ENCODE measurements at places on chromosomes 16 and 17.

DNA sequence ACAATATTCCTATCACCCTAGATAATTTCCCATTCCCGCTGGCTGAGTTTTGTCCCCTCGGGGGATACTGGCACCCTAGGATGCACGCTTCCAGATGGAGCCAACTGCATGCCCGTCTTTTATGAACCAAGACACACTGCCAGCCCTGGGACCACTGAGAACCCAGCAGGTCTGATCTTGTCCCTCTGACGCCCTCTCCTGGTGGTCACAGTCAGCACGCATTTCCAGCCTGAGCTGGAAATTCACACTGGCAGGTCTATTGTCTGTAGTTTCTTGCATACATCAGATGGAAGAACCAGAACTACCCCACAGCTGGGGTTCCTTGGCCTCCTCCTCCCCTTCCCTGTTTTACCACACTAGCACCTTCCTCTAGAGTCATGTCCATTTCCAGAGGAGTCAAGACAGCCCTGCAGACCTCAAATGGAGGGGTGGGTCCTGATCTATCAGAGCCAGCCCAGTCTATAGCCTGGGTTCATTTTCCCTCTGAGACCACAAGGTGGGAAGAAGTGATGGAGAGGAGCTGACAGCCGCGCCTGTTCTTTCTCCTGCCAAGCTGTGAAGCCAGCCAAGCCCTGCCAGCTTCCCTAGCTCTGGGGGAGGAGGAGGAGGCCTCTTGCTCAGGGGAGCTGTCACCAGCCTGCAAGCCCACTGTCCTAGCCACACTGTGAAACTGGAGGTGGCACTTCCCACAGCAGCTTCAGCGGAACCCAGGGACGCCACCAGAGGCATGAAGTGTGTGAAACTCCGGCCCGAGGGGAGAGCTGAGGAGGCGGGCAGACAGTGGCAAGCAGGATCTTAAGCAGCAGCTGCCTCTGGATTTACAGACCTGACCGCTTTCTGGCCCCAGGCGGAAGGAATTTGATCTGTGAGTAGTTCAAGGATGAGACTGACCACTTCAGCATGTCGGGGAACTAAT, 29.3 kb downstream of the MXRA7 start:
- peak; percentile 69 for DNase-seq

- peak; percentile 42 for DNase-seq
Observed at GRCh38 chr17:76585649-76586593, at the start of gene ST6GALNAC2. ST6GALNAC2 (minus strand) TSS chr17:76585860; CDS start chr17:76585808, 52 bp downstream.

- DNase-seq: no peak
Observed at GRCh38 chr16:53495325-53495724, 7.7 kb downstream of the AKTIP start.

DNA sequence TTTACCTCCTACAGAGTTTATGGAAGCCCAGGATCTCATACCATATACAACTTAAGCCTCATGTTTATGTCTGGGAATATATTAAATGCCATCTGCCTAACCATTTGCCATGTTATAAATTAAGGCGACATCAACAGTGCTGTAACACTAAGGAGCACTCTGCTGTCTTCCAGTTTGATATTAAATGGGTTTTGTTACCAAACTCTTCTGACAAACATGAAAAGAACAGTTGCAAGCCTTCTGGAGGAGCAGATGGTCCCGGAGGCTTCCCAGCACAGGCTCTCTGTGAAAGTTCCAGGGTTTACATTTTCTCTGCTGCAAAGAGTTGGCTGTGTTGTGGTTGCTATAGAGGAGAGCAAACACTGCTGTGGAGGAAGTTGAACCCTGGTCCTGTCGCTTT, 545.3 kb upstream of the SALL1 start:
- no peak for DNase-seq

DNA sequence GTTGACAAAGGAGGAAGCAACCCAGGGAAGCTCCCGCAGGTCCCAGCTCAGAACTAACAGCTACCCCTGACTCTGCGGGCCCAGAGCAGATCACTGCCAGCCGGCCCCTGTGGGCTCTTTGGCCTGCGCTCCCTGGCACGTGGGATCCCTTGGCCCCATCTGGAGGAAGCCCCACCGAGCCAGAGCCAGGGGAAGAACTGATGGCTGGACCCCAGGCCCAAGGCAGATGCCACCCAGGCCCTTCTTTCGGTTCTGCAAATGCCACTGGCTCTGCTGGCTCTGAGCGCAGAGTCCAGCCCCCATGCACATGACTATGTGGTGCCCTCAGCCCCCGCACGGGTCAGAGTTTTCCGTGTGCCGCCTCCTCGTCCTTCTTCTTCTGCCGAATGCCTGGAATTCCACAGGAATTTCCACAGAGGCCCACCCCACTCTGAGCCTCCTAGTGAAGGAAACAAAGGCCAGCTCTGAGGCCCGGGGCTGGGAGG, 35.8 kb upstream of the SNN start:
- no peak for DNase-seq

DNA sequence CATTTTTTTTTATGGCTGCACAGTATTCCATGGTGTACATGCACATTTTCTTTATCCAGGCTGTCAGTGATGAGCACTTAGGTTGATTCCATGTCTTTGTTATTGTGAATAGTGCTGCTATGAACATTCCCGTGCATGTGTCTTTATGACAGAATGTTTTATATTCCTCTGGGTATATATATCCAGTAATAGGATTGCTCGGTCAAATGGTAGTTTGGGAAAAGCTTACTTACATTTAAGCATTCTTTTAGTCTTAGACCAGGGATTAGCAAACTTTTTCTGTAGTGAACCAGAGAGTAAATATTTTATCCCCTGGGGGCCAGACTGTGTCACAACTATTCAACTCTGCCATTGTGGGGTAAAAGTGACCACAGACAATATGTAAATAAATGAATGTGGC, 40.2 kb downstream of the MED13 start:
- DNase-seq: no peak

DNA sequence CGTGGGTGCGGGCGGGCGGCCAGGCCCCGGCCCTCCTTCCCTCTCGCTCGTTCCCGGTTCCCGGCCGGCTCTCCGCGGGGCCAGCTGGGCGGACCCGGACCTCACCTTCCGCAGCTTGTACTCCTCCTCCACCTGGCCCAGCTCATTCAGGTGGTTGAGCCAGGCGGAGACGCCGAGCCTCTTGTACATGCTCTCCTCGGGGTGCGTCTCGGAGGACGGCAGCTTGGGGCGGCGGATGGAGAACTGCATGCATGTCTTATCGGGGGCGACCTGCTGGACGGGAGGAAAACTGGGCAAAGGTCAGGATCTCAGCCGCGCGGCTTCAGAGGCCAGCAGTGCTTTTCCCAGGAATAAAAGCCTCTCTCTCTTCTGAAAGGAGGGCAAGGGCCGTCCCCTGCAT, 85.4 kb downstream of the TBC1D16 start:
- no peak for DNase-seq

GRCh38 chr16:10906914-10907756, 30.1 kb downstream of the CIITA start:
- DNase-seq: no peak

- peak; percentile 95 for DNase-seq
Observed at GRCh38 chr17:4948166-4948930, at the start of gene PFN1. PFN1 (minus strand) TSS chr17:4948530; CDS start chr17:4948394, 136 bp downstream.

- peak; percentile 14 for DNase-seq
Observed at GRCh38 chr17:35740997-35741931, 9.8 kb downstream of the RASL10B start.

GRCh38 chr16:69712914-69713581, 13.3 kb downstream of the NQO1 start:
- no peak for DNase-seq

DNA sequence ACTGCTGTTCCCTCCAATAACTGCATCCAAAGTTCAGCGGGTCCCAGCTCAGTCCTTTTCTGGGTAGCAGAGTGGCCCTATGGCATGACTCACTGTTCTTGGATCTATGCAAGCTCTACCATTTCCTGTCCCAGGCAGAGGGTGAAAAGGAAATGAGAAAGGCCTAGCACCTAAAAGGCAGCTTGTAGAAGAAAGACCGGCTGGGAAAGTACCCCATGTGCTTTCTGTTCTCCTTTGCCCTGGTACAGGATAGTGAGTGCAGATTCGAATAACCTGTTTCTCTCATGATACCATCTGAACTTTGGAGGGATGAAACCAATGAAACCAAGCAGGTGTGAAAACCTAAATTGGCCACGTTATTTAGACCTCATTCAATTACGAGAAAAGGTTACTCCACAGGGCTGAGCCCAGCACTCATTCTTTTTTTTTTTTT, 12.7 kb upstream of the HASPIN start:
- DNase-seq: peak; percentile 98
